Stimulated activated CD8-positive, alpha-beta memory T cell treated with anti-CD3 and anti-CD28 coated beads, Interleukin-7, amount 100 ng/mL, for 1 hour (primary cell): ENCODE measurements at places on chromosomes 2 and 18.

- no peak for DNase-seq
These were observed 1377.4 kb upstream of the ACVR2A start for GRCh38 chr2:146467425-146467824.

GRCh38 chr2:231203087-231203486 is 4.7 kb downstream of the ARMC9 start:
- no peak for DNase-seq

GRCh38 chr2:101349893-101350662 is 37.2 kb downstream of the CREG2 start:
- no peak for DNase-seq

DNA sequence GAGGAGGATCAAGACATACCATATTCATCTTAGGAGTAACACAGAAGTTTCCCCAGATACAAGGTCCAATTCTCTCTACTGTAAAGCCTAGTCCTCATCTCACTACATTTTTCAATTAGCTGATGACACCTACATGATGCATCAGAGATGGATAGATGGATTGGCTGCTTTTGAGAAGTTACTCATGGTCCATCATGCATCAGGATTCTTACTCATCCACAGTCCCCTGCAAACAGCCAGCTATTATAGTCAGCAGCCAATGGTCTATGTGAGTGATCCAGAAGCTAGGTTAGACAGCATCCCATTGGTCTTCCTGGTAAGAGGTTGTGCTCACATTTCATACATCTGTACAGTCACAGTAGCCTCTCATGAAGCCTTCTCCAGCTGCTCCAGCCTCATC is 154.5 kb upstream of the NRP2 start:
- no peak for DNase-seq

DNA sequence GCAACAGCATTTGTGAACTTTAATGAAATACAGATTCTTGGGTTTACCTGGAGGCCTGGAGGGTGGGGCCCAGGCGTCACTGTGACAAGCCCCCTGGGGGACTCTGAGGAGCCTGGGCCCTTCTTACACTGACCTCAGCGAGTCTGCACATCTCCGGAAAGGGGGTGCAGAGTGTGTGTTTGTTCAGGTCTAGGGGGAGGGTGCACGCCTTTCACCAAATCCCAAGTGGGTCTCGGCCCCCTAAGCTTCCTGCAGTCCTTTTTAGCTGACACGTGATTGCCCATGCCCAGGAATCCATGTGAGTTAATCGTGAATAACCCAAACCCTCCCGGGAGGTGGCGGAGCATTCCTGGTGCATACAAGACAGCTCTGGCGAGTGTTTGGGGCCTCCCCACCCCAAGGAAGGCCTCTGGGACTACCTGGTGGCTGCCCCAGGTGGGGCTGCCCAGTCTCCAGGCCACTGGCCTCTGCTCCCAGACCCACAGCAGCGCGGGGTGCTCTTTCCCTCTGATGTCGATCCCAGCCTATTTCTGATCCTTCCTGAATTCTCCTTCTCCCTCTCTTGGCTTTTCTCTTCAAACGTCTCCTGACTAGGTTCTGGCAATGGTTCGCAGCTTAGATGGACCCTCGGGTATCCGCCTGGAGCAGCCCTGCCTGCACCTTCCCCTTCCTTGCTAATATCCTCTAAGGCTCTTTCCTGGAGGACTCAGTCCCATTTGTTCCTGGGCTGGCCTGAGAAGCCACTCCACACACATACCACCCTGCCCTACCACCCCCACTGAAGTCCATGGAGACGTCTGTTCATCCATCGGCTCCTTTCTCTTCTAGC is 10.0 kb downstream of the NGEF start:
- DNase-seq: no peak

- DNase-seq: no peak
These were observed 184.3 kb downstream of the RPIA start for GRCh38 chr2:88875736-88876135.
